ENCODE measurements at places on chromosomes 1 and 21.
A peak's percentile ranks its signal among the peaks of the same experiment; 100 is the strongest.

- DNase-seq, result no peak
These were observed 235.2 kb downstream of the SDCCAG8 start for GRCh38 chr1:243490748-243491686.

GRCh38 chr1:67919274-67920072 is 86.2 kb upstream of the GNG12 start:
- no peak for DNase-seq

DNA sequence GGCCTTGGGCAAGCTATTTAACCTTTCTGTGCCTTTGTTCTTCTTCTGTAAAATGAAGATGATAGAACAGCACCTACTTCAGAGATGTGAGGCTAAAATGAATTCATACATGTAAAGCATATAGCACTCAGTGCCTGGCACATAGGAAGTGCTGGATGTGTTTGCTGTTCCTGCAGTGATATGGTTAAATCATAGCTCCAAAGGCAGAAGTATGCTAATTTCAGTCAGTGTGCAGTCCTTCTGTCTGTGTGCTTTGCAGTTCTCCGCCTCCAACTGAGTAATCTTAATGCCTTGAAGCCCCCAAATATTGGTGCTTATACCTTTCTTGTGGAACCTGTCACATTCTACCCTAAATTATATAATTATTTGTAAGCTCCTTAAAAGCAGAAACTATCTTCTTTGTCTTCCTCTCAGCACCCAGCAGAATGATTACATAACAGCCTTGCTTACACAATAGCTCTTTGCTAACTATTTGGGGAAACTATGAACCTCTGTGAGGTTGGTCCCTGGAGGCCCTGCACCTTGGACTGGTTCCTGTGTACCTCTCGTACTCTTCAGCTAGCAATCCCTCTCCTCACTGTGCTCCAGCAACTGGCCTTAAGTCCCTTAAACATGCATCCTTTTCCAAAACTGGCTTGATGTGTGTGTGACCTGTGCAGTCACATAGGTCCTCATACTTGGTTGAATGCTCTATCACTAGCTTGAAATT is 57.0 kb upstream of the CACYBP start:
- no peak for DNase-seq

- no peak for DNase-seq
These were observed 352.5 kb downstream of the ADGRL2 start for GRCh38 chr1:82153272-82153629.

GRCh38 chr21:41228006-41228370 is 60.0 kb downstream of the BACE2 start:
- no peak for DNase-seq

DNA sequence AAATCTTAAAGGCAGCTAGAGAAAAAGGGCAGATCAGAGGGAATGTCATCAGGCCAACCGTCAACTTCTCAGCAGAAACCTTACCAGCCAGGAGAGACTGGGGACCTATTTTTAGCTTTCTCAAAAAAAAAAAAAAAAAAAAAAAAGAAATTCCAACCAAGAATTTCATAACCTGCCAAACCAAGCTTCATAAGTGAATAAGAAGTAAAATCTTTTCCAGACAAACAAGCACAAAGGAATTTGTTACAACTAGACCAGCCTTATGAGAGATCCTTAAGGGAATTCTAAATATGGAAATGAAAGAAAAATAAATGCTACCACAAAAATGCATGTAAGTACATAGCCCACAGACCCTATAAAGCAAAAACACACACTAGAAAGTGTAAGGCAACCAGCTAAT is 267.7 kb downstream of the AKT3 start:
- no peak for DNase-seq

DNA sequence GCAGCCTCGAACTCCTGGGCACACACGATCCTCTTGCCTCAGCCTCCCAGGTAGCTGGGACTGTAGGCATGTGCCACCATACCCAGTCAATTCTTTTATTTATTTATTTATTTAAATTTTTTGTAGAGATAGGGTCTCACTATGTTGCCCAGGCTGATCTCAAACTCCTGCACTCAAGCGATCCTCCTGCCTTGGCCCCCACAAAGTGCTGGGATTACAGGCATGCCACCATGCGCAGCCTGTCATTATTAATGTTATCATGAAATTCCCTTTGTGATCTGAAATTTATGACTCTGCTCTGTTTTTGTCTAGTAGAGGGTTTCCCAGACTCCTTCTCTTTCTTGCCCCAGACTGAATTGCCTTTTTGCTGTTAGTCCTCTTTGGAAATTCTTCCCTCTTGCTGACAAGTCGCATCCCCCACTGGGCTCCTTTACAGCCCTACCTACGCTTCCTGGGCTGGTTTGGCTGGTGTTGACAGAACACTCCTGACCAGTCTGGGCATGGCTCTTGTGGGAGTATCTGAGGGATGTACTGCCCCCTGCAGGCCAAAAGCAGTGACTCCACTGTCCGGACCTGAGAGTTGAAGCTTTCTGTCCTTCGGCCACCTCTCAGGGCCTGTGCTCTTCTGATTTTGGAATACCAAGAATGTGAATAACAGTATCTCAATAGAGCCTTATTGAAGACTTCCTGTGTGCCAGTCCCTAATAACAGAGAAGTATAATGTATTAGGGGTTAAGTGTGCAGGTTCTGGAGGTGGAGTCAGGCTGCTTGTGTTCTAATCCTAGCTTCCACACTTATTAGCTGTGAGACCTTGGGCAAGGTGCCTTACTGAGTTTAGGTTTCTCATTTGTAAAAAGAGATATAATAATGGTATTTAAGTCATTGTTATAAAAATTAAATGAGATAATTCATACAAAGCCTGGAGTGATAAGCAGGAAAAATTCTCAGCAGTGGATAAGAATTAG is 28.2 kb downstream of the TCEANC2 start:
- DNase-seq, result peak; percentile 5

DNA sequence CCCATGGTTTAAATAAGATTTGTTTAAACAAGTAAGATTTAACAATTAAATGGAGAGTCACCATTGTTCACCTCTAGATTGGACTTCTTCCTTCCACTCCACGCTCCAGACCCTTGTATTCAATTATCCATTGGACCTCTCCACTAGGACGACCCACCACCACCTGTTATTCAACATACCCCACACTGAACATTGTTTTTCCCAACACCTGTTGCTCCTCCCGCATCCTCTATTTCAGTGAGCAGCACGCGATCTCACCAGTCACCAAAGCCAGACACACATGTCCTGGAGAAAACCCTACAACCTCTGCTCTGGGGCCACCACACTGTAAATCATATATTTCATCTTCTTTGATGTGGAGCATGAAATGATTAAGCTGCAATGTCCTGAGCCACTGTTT is 28.6 kb downstream of the ATP8B2 start:
- DNase-seq, result no peak

DNA sequence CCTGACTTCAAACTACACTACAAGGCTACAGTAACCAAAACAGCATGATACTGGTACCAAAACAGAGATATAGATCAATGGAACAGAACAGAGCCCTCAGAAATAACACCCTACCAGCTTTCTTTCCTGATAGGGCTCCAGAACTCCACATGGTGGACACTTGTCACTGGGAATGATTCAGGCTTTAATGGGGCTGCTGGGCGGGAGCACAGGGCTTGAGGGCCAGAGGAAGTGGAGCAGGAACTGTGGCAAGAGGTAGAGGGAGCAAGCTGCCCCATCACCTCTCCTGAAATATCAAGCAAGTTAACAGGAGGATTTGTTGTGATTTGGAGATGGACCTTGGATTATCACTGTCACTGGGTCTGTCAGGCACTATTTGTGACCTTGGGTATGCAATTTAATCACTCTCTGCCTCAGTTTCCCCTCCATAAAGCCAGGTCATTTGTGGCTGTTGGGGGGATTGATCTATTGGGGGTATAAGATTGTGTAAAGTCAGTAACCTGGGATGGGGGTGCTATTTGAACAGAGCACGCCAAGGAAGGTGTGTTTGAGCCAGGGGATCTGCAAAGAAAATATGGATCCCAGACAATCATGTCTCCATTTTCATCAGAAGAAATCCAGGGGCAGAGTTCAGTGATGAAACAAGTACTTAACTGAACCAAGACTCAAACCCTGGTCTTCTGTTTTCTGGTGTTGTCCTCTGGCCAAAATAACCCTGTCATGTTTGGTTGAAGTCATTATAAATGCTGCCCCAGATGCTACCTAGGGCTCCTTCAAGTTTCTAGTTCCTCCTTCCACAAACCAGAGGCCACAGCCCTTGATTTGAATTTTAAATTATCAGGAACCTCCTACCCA is 25.2 kb downstream of the ETS2 start:
- DNase-seq, result no peak

GRCh38 chr1:6490181-6491080 is 1.0 kb downstream of the PLEKHG5 start:
- peak; percentile 58 for DNase-seq

GRCh38 chr1:112172294-112172882 is 182.9 kb upstream of the KCND3 start:
- DNase-seq, result no peak

DNA sequence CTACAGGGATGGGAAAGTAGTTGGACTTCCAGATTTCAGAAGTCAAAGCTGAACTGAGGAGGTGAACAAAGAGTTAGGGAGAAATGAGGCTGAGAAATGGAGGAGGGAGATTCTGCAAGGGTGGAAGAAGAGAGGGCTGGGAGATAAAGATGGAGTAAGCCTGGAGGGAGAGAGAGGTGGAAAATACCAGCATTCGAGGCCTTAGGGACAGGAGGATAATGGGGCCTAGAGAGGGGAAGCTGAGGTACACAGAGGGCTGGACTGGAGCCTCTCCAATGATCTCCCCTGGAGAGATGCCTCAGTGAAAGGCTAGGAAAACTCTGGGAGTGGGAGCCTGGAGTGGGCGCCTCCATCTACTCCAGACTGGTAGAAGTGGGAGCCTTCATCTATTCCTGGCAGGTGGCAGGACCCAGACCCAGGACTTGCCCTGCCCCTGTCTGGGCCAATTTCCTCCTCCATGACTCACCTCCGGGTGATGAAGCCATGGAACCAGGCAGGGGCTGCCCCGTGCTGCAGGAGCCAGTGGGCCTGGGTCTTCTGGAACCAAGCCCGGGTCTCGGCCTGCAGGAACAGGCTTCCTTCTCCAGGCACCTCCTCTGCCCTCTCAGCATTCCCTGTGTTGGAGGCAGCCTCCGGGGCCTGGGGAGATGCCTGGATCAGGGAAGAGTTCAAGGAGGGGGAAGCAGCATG is 1.9 kb downstream of the SH2D2A start:
- no peak for DNase-seq

Measured in NCI-H1092 (cell line).